ENCODE measurements at places on chromosomes 4 and X.

DNA sequence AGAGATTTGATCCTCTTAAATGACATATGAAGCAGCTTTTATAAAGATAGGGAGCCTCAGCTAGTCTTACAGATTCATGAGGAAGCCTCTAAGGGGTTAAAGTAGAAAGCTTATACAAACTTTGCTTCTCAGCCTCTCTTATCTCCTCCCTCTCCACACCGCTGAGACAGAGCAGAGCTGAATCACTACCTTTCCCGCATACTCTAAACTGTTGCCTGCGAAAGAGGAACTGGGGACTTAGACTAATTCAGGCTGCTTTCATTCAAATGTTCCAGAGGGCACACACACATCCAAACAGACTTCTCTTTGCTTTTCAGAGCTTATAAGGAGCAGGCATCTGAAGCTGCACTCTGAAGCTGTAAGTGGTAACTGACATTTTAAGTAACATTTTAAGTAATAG lies at the start of gene SERTM2:
SERTM2 (plus strand) TSS at position 169 of the 400 bp plus-strand sequence. CDS start 7,213 bp downstream, outside the sequence.
- peak; percentile 40 for DNase-seq

DNA sequence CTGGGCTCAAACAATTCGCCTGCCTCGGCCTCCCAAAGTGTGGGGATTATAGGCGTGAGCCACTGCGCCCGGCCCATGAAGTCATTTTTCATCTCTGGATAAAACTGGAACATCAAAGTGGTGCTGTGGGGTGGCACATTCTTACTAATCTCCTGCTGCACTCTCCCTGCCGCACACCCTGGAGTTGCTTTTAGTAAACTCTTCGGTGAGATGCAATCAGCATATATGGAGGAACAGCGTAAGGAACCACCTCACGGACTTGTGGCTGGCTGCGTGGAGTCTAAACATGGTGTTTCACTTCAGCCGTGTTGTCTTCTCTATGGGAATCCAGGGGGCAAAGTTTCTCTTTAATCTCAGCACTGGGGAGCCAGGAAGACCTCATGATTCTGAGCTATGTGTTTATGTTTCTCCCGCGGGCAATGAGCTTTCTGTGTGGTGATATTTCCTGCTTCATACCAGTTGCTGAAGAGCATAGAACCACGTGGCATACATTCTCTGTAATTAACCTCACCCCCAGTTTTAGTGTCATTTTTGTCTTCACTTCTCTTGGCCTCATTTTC lies 2.1 kb upstream of the RHOH start:
- no peak for DNase-seq

DNA sequence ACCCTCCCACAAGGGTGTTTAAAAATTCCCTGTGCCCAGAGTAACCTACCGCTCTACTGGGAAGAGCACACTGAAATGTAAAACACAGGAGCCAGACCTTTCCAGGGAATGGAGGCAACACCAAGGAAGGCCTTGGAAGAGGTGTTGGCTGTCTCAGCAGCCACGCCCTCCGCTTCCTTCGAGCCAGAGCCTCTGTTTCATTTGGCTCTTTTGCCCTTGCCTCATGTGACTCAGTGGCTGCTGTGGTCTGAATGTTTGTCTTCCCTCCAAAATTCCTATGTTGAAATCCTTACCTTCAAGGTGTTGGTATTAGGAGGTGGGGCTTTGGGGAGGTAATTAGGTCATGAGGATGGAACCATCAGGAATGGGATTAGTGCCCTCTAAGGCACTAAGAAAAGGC lies 11.3 kb downstream of the SCD5 start:
- no peak for DNase-seq

DNA sequence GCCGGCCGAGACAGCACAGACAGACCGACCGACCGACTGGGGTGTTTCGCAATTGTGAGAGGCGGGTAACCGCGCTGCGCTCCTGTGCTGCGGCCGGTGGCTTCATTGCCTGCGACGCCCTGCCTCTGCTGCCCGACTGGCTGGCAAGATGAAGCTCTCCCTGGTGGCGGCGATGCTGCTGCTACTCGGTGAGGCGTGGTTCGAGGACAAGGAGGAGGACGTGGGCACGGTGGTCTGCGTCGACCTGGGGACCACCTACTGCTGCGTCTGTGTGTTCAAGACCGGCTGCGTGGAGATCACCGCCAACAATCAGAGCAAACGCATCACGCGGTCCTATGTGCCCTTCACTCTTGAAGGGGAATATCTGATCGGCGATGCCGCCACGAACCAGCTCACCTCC lies 565.7 kb upstream of the SMIM31 start:
- DNase-seq = no peak

- no peak for DNase-seq
Measured at GRCh38 chr4:153039542-153040185, 103.5 kb downstream of the FHDC1 start.

Data from NCI-H82 (cell line).